Central memory CD4-positive, alpha-beta T cell (primary cell): ENCODE measurements at places on chromosomes 12 and 14.

DNA sequence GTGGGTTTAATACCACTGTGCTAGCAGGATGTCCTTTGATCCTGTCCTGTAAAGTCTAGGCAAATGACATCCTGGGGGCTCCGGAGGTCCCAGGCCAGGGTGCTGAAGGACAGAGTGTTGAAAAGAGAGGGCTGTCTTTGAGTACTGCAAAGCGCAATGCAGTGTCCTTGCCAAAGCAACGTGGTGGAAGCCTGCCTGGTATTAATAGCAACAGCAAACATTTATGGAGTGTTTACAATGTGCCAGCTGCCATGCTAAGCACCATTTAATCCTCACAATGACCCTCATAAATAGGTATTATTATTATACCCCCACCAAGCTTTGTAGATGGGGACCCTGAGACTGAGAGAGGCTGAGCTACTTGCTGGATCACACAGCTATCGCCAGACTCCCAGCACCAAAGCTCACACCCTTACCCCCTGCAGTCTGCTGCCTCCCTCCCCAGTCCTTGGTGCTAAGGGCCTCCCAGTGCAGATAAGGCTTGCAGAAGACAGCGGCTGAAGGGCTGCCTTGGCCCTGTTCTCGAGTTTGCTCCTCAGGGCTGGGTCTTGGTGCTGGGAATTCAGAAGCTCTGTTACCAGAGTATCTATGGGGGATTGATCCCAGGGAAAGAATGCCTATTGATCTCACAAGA is 427.7 kb downstream of the FUT8 start:
- no peak for DNase-seq

DNA sequence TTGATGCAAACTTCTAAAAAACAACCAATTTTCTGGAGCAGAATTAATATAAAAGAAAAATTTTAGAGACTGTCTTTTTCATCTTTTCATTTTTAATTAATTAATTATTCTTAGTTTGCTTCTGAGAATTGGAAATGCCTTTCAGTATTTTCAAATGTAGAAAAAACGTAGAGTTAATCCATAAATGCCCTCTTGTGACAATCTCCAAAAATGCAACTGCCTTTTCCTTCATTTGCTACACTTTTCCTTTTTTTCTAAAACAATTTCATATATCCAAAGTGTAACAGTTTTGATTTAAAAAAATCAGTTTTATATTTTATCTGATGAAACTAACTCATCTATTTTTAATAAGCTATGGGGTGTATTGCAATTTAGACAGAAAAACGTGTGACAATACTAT is 409.3 kb downstream of the PRKD1 start:
- DNase-seq = no peak

- DNase-seq = no peak
Observed at GRCh38 chr14:101500061-101500460, 61.2 kb upstream of the DIO3 start.

- DNase-seq = no peak
Observed at GRCh38 chr12:113896194-113896593, 69.9 kb downstream of the RBM19 start.

- DNase-seq = no peak
Observed at GRCh38 chr12:38282886-38283285, 33.7 kb upstream of the ALG10B start.

DNA sequence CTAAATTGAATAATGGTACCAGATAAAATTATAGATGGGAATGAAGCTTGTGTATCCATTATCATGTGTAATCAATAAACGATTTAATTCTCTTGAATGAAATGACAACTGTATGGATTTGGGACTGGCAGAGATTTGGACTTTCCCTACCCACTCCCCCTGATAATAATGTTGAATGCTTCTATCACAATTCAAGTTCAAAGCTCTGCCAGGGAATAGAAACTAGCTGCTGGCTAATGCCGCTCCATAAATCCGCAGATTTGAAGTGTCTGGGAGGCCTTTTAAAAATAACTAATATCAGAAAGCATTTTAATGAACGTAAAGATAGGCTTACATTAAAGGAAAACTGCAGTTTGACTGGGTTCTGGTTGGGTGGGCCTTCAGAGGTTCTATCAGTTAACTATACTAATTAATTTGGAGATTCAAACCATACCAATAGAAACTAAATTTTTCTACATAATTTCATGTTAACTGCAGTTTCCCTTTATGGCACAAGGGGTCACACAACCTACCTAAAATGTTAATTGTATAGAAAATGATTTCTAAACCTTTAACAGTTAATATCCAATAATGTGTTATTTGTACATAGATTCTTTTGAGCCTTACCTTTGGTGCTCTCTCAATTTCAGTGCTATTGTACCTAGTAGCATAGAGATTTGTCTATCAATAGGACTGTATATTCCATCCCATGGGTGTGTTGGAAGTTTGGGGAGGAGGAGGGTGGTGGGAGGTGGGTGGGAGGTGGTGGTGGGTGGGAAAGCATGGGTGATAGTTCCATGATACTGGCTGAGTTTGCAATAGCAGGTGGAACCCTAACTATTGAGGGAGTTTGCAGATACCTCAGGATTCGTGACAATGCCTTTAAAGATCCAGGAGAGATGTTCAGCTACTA is 4.9 kb downstream of the HNRNPA1 start:
- DNase-seq = no peak

DNA sequence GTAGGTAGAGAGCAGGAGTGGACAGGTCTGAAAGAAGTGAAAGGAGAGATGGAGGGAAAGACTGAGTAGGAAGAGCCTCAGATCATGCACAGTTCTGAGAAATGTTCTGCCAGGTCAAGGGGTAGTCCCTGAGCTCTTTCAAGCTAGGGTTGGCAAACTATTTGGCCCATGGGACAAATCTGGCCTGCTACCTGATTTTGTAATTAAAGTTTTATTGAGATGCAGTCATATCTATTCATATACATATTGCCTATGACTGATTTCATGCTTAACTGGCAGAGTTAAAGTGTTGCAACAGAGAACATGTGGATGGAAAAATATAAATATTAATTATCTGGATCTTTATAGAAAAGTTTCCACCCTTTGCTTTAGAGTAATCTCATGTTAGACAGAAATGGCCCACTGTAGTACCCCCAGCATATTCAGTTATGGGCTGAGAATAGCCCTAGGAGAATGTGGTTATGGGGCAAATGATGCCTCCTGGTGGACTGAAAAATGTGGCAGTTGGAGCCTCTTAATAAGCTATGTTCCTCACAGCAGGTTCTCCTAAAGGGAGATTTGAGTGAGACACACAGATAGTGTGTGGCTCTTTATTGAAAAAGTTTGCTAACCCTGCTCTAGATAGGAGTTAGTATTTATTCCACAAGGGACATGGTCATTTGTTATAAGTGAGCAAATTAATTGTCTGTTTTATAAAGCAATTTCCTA is 476.9 kb downstream of the LRIG3 start:
- no peak for DNase-seq

DNA sequence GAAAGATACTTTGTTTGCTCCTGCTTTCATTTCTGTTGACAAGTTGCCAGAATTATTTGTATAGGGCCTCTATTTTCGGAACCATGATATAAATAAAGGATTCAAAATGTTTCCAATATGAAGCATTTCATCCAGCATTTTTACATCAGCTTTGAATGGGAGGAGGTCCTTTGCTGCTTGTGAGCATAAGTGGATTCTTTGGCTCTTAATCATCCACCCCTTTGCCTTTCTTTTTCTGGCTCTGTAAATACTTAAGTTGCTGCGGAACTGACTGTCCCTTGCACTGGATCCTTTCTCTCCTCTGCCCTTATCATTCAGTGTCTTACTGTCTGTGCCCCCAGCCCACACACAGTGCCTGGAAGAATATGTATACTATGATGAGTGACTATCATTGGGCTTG is 357.3 kb upstream of the RGS6 start:
- DNase-seq = no peak

- no peak for DNase-seq
Observed at GRCh38 chr12:105960319-105961083, 178.3 kb downstream of the NUAK1 start.

DNA sequence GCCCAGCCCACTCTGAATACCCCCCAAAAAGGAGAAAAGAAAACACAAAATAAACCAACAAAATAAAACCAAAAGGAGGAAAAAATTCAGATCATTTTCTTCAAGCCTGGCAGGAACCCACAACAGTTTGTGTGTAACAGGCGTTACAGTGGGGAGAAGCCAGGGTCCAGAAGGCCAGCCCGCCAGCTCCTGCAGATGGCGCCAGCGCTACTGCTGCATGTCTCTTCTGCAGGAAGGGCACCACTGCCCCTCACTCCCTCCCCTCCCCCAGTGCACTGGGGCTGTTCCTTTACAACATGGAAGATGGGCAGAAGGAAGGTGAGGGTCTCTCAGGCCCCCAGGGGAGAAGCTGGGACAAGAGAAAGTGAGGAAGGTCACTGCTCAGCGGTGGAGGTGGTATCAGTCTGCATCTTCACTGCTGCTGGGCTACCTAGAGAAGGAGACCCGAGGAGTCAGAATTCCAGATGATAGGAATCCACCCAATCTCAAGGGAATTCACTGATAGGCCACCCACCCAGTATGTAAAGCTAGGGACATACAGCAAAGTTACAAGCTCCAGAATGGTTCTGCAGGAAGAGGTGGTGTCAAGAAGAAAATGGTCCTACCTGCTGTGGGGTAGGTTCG is 2.3 kb upstream of the NOP2 start:
- DNase-seq = no peak

GRCh38 chr12:1972856-1973317 is 31.4 kb downstream of the DCP1B start:
- DNase-seq = no peak

- DNase-seq = peak; percentile 35
Observed at GRCh38 chr12:64609536-64610078, 688 bp upstream of the RASSF3 start.

DNA sequence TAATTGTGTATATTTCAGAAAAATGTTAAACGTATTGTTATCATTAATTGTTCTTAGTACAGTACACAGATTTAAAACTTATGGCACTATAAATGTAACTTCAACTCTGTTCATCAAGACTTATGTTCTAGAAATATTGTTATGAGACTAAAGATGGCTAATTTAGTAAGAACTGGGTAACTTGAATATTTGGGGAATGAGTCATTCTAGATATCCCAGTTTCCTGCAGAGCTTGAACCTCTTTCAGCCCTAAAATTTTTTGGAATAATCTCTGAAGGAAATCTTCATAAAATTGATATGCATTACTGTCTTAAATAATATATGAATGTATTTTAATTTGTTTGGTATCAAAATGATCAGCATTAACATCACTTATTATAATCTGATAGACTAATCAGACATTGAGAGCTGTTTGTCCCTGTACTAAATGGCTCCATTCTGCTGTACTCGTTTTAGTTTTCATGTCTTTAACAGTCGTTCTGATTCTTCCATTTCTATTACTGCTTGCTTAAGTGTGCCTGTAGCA is 87.1 kb downstream of the VEZT start:
- DNase-seq = no peak

DNA sequence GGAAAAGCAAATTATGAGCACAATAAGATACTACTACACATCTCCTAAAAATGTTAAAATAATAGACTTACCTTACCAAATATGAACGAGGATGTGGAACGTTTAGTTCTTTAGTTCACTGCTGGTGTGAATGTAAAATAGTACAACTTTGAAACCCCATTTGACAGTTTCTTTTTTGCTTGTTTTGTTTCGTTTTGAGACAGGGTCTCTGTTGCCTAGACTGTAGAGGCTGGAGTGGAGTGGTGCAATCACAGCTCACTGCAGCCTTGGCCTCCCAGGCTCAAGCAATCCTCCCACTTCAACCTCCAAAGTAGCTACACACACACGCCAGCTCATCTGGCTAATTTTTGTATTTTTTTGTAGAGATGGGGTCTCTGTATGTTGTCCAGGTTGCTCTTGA is 136.4 kb upstream of the FAR2 start:
- no peak for DNase-seq

DNA sequence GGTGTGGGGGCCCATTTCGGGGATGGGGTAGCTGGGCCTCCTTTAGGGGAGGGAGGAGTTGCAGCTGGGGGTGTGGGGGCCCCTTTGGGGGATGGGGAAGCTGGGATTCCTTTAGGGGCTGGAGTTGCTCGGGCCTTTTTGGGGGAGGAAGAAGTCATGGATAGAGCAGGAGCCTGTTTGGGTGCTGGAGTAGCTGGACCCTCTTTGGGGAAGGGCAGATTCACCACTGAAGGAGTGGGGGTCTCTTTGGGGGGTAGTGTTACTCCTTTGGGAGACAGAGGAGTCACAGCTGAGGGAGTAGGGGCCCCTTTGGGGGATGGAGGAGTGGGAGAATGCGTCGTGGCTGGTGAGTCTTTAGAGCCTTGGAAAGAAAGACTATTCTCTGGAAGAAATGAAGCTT is 6.5 kb downstream of the NACA start:
- no peak for DNase-seq

DNA sequence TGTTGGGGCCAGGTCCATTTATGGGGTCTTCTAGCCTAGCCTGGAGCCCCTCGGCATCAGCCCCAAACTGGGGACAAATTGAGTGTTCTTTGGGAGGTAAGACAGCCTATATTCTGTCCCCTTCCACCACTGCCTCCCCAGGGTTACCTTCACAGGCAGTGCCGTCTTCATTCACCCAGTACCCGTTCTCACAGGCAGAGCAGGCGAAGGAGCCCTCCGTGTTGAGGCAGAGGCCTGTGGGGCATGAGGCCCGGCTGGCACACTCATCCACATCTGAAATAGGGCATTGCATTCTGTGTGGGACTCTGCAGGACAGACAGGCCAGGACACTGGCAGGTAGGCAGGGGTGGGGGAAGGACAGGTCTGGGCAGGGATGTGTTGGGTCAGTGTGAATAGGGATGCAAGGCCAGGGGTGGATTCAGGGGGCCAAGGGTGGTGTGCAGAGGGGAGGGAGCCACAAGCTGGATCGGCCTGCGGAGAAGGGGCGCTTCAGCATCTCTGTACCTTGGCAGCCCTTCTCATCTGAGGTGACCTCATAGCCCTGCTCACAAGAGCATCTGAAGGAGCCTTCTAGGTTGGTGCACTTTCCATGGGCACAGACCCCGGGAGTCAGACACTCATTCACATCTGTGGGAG is 16.1 kb downstream of the ISCA2 start:
- no peak for DNase-seq

GRCh38 chr14:55638665-55639064 is 58.7 kb downstream of the KTN1 start:
- no peak for DNase-seq

GRCh38 chr12:107593713-107594381 is 91.8 kb upstream of the PWP1 start:
- DNase-seq = no peak

- no peak for DNase-seq
Observed at GRCh38 chr12:27260746-27261145, 16.7 kb downstream of the STK38L start.

DNA sequence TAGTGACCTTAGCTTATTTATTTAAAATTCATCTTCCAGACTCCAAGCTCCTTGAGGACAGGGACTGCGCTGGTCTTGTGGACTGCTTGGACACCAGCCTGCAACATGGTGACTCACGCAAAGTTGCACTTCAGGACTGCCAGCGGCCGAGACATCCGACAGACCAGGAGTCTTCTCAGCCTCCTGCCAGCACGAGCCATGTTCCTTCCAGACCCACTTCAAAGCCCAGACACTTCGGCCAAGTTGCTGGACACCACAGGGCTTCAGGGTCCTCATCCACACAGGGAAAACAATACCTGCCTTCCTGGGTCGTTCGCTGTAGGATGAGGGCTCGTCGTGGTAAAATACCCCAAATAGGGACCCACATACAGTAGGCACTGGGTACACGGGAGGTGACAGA is 88.7 kb downstream of the BCL11B start:
- DNase-seq = no peak

GRCh38 chr12:31249356-31249755 is 76.6 kb downstream of the SINHCAF start:
- no peak for DNase-seq
